Thymus (tissue), 14 donors: ENCODE measurements at places on chromosomes 2 and 18. TPM values are rescaled to one million over a fixed set of nuclear protein-coding genes. Genes with fewer than 3 reads are reported as not detected.

Gene KCNG2
- polyA plus RNA-seq, result 0.14 TPM

Gene TSPYL6
- 0.02 TPM for polyA plus RNA-seq

Gene TBR1
- polyA plus RNA-seq, result 0.02 TPM

Gene ST6GAL2
- 0.57 TPM for polyA plus RNA-seq

Gene LRRC30
- 0.05 TPM for polyA plus RNA-seq
